Mesangial cell (primary cell): ENCODE measurements at places on chromosomes 2 and 18. TPM values are rescaled to one million over a fixed set of nuclear protein-coding genes. Genes with fewer than 3 reads are reported as not detected.

Gene STARD6
- 0.38 TPM in 1 of 2 replicates, not detected in the other for total RNA-seq

Gene C2orf68
- total RNA-seq: 15.5 and 17.7 TPM in 2 replicates

Gene SPEG
- 6.8 and 24.8 TPM in 2 replicates for total RNA-seq

Gene ALPP
- not detected in 2 replicates for total RNA-seq

Gene KLF11
- 6.7 and 18.5 TPM in 2 replicates for total RNA-seq

Gene SGPP2
- 1.8 and 6.6 TPM in 2 replicates for total RNA-seq
